ENCODE measurements at places on chromosomes 7 and 10.

GRCh38 chr7:70693321-70693685 is 438.6 kb upstream of the GALNT17 start:
- DNase-seq = no peak

DNA sequence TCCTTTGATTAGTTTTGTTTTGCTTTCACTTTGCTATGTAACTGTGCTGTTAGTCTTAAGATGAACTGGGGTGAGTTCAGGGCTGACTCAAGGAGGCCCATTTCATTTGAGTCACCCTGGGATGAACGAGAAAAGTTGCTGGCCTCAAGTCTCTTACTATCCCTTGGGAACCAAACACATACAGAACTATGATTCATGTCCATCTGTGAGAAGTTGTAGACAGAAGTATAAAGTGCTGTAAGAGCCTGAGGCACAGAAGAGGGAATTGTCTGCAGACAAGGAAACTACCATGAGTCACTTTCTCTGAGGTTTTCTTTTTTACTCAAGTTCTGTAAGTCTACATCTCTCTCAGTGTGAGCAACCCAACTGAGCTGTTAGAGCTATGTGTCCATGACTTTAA is 179.8 kb upstream of the CSTF2T start:
- no peak for DNase-seq

- DNase-seq = no peak
Measured at GRCh38 chr7:68321076-68321639, 1277.1 kb upstream of the AUTS2 start.

DNA sequence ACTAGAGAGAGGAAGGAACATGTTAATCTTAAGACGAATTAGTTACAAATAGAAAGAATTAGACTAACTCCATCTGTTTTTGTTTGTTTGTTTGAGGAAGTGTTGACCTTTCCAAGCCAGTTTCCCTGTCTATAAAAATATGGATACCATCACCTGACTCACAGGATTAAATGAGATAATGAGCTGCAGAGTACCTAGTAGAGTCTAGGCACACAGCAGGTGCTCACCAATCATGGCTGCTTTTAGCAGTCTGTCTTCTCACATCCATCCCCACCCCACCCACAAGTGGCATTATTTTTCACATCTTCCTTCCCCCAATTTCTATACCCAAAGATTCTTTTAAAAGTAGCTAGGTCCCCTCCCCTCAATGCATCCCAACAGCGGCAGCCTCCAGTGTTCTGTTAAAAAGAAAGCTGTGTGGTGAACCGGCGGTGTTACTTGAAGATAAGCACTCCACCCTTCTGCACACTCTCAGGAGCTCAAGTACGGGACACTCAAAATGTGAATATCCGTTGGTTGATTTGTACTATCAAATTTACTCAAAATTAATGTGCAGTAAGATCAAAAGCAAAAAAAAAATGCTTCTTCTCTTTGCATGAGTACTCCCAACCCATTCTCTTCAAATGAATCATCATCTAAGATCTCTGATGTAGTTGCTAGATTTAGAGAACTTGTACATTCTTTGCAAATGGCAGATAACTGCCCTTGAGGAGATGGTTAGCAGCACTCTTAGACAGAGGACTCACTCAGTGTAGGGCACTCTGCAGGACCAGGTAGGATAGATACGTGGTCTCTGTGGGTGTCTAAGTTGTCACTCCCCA is 145.4 kb upstream of the ASAH2 start:
- no peak for DNase-seq

- DNase-seq = peak; percentile 46
Measured at GRCh38 chr10:102120142-102120990, at the start of gene LDB1. TSS of gene LDB1 (minus strand) at chr10:102120368. CDS start at chr10:102120110, 258 bp downstream.

DNA sequence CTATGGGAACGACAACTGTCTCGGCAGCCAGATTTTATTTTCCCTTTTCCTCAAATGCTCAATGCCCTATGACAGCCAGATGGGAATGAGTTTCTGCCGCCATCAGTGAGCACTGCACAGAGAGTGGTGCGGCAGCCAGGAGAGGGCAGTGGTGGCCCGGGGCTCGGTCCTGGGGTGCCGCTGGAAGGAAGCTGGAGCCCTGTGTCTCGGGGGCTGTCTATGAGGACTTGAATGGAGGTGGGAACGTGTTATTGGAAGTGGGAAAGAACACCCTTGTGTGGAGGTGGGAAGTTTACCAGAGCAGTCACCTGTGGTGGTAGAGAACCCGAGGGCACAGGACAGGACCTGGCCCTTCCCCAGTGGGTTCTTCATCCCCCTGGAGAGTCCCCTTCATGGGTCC is 35.8 kb downstream of the JAKMIP3 start:
- no peak for DNase-seq

- no peak for DNase-seq
Measured at GRCh38 chr10:91907033-91907594, 2.2 kb downstream of the FGFBP3 start.
